Stimulated activated CD4-positive, alpha-beta T cell treated with anti-CD3 and anti-CD28 coated beads, Interleukin-1b, Interleukin-23, amount 100 ng/mL, for 48 hours (primary cell): ENCODE measurements at places on chromosomes 13 and 19.

DNA sequence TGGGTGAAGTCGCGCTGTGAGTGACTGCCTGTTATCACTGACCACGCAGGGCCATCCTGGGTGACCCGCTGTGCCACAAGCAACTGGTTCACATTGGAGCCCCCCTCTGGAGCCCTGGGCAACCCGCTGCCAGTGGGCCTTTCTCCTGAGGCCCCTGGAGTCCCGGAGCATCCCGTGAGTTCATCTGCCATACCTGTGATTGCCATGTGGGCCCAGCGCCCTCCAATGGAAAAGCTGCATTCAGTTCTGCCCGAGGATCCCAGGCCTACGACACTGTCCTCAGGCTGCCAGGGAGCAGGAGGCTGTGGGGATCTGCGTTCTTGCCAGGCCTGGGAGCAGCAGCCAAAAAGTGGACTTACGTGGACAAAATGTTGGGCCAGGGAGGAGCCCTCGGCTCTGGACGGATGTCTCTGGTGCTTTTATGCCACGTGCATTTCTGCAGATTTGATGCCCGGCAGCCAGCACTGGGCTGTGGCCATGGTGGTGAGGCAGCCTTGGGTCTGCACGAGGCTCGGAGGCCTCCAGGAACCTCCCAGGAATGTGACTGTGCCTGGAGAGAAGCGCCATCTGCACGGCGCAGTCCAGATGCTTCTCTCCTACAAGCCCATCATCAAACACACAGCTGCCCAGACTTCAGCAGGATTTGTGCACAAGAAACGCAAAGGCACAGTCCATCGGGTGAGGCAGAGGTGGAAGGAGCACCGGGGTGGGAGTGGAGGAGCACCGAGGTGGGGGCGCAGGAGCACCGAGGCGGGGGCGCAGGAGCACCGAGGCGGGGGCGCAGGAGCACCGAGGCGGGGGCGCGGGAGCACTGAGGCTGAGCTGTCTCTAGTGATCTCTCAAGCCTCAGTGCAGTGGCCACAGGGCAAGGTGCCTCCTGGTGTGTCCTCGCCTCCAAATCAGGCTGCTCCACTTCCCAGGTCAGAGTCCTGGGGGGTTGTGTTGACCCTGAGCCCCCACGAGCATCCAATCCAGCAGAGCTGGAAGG, 44.0 kb downstream of the C13orf46 start:
- no peak for DNase-seq

- DNase-seq, result peak; percentile 58
Observed at GRCh38 chr19:38683393-38684077, 36.1 kb downstream of the ACTN4 start.

GRCh38 chr13:44765001-44765471, 188.9 kb upstream of the TSC22D1 start:
- no peak for DNase-seq

DNA sequence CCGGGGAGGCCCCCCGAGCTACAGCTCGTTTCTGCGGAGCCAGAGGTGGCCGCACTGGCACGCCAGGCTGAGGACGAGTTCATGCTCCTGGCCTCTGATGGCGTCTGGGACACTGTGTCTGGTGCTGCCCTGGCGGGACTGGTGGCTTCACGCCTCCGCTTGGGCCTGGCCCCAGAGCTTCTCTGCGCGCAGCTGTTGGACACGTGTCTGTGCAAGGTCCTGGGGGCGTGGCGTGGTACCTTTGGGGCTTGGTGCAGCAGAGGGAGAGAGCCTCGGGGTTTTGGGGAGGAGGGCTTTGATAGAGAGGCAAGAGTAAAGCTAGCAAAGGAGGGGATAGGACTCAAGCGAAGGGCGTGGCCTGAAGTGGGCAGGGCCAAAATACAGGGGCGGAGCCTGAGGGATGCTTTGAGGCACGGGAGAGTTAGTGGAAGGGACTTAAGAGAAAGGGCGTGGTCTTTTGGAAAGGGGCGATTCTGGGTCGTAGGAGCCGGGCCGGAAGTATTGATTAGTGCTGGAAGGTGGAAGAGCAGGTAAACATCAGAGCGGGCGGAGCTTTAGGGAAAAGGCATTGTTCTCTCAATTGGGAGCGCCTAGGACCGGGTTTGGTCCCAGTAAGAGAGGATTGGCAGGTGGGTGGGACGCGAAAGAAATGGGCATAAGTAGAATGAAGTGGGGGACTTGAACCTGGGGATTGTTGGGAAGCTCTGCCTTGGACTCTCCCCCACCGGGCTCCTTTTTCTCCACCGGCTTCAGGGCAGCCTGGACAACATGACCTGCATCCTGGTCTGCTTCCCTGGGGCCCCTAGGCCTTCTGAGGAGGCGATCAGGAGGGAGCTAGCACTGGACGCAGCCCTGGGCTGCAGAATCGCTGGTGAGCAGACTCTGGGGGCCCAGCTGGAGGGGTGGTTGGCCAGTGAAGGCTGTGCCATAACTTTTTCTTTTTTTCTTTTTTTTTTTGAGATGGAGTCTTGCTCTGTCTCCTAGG, 1.2 kb downstream of the PPM1N start:
- peak; percentile 80 for DNase-seq

GRCh38 chr19:53394974-53395839, at the start of gene ZNF765:
TSS of gene ZNF765 (plus strand) at chr19:53395149. CDS start at chr19:53398016, 2,867 bp downstream.
- peak; percentile 95 for DNase-seq

- DNase-seq, result no peak
Observed at GRCh38 chr19:31317093-31317492, 32.1 kb downstream of the TSHZ3 start.

- no peak for DNase-seq
Observed at GRCh38 chr19:15008308-15008707, 28.6 kb upstream of the SLC1A6 start.

DNA sequence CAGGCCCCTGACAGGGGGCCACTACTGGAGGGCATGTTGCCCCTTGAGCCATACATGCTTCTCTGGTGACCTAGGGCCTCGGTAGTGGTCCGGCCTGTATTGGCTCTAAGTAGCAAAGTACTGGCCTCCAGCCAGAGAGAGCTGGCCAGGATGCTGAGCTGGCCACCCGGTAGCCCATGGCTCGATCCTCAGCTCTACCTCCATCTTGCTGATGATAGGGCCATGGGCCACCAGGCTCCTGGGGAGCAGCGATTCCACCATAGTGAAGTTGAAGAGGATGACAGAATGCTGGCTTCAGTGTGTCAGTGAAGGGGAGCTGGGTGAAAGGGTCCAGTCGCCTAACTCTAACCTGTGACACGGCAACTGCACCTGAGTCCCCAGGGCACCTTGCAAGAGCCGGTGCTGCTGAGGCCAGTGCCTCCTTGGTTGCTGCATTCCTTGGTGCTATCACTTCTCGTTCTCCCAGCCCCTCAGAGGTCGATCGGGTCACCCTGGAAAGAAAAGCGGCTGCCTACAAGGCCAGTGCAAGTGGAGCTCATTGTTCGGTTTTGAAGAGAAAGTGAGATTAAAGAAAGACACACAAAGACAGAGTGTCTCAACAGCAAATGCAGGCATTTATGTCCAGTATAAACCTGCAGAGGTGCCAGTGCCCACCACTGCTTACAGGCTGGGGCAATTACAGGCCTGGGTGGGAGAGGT, 5.0 kb downstream of the FPR3 start:
- DNase-seq, result no peak

DNA sequence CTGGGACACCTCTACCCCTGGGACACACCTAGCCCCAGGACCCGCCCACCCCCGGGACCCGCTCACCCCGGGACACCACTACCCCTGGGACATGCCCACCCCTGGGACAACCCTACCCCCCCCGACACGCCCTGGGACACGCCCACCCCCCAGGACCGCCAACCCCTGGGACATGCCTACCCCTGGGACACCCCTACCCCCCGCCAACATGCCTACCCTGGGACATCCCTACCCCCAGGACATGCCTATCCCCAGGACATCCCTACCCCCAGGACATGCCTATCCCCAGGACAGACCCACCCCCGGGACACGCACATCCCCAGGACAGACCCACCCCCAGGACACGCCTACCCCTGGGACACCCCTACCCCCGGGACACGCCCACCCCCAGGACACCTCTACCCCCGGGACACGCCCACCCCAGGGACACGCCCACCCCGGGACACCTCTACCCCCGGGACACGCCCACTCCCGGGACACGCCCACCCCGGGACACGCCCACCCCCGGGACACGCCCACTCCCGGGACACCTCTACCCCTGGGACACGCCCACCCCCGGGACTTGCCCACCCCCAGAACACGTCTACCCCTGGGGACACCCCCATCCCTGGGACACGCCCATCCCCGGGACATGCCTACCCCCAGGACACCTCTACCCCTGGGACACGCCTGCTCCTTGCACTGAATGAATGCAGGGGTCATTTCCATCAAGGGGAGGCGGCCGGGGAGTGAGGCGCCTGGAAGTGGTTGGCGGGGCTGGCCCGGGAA, 32.3 kb downstream of the ADPRHL1 start:
- DNase-seq, result no peak

DNA sequence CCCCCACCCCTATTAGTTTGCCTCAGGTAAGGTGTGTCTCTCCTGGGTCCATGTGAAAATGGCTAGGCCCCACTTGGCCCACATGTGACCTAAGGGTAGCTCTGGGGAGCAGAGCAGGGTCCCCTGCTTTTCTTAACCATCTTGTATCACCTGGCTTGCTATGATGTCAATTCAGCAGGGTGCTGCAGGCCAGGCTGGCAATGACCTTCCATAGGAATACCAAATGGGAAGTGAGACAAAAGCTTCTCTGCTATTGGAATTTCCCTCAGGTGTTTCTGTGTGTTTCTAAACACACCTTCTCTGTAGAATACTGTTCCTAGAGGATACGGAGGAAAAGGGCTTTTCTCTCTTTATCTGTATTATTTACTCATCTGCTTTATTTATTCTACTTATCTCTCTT, 35.7 kb upstream of the DACH1 start:
- DNase-seq, result no peak

- no peak for DNase-seq
Observed at GRCh38 chr13:83449668-83450395, 432.4 kb downstream of the SLITRK1 start.

DNA sequence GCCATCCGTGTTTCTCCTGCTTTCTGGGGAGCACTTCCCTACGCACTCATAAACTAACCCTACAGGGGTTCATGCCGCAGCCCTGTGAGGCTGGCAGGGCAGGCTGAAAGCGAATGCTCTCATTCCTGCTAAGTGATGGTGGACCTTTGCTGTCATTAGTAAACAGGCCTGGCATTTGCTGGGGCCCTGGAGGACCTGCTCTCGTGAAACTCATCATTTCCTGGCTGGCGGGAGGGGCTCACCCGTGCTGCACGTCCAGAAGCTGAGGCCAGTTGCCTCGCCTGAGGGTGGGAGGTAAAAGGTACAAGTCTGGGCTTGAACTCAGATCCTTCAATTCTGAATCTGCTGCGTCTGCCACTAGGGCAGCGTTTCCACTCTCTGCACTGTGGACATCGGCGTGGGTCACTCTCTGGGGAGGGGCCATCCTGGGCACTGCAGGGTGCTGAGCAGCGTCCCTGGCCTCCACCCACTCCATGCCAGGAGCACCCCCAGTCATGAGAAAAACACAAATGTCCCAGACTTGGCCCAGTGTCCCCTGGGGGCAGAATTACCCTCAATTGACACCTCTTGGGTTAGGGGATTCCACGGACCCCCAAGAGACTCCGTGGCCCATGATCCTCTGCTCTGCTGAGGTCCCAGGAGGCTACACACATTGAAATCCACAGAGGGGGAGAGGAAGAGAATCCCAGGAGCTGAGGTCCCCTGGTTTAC, 7.0 kb downstream of the MOB3A start:
- no peak for DNase-seq

GRCh38 chr13:84609716-84610115, 727.4 kb upstream of the SLITRK1 start:
- DNase-seq, result no peak

- DNase-seq, result no peak
Observed at GRCh38 chr13:23460921-23461320, 27.4 kb upstream of the SACS start.

- no peak for DNase-seq
Observed at GRCh38 chr13:41465898-41466320, 8.6 kb downstream of the RGCC start.

GRCh38 chr19:3665681-3666544, 34.4 kb downstream of the PIP5K1C start:
- peak; percentile 64 for DNase-seq

DNA sequence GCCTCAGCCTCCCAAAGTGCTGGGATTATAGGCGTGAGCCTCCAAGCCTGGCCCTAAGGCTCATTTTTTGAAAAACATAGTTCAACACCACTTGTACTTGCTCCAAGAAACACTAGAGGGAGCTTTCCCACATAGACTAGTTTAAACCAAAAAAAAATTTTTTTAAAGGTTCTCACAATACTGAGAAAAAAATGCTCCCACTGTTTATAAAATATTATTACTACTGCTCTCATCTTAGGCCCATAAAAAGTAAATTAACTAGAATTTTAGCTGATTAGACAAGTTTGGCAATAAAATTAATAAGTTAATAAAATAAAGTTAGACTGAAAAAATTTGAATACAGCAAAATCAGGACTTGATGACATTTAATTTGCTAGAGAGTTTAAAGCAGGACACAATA, 109.5 kb downstream of the TBC1D4 start:
- DNase-seq, result no peak

DNA sequence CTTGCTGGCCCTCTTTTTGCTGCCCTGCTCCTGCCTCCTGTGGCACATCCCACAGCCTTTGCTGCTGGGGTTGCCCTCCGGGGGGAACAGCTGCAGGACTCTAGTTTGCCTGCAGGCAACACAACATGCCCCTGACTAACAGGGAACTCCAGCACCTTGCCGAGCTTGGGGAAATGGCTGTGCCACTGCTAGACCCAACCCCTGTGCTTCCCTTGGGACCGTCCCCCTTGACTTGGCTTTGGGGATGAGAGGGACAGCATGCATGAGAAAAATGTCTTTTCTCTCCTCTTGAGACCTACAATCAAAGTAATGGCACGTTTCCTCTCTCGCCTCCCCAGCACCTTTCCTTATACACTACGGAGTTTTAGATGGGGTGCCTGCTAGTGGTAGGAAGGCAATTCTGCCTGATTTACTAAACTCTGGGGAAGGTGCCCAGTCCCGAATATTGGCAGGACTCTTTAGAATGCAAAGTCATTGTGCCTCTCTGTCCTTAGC, 12.4 kb upstream of the VWA8 start:
- no peak for DNase-seq

- no peak for DNase-seq
Observed at GRCh38 chr19:4124638-4125037, 716 bp upstream of the MAP2K2 start.

DNA sequence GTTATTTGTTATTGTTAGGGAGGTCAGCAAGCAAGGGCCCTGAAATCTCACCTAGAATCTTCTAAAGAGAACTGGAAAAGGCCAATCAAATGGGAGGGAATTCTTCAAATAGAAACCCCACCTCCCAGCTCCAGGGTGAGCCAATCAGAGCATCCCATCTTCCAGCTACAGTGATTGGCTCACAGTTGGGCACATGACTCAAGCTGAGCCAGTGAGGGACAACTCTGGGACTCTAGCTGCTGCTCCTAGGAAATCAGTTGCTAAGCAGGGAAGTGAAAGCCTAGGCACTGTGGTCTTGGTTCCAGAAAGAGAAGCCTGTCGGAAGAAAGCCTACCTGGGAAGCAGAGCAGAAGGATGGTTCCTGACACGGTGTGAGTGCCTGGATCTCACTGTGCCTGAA, 13.4 kb downstream of the TM6SF2 start:
- no peak for DNase-seq
